ENCODE measurements at places on chromosomes 5 and 9. TPM values are rescaled to one million over a fixed set of nuclear protein-coding genes. Genes with fewer than 3 reads are reported as not detected.

GRCh38 chr5:159262472-159262858 is 625 bp upstream of the UBLCP1 start:
- DNase-seq = no peak

The ORM2 gene
- total RNA-seq = not detected

The OBP2B gene
- not detected for total RNA-seq

DNA sequence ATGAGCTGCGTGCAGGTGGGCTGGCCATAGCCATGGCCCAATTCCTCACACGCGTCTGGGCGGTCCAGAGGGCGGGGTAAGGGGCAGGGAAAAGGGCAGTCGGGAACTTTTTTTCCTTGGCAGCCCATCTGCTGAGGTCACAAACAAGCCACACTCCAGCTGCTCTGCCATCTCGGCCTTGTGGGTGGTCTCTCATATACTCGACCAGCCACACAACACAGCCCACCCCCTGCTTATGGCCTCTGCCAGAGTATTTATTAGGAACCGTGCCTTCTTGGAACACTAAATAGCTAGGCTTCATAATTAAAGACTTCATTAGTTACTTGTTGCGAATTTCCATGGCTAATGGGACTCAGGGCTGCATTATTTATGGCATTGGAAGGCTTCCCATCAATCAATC is 98.5 kb upstream of the LHFPL2 start:
- DNase-seq = no peak

- DNase-seq = no peak
Observed at GRCh38 chr9:94697972-94698581, 28.4 kb upstream of the AOPEP start.

- DNase-seq = no peak
Observed at GRCh38 chr5:169074839-169075238, 226.1 kb downstream of the SLIT3 start.

DNA sequence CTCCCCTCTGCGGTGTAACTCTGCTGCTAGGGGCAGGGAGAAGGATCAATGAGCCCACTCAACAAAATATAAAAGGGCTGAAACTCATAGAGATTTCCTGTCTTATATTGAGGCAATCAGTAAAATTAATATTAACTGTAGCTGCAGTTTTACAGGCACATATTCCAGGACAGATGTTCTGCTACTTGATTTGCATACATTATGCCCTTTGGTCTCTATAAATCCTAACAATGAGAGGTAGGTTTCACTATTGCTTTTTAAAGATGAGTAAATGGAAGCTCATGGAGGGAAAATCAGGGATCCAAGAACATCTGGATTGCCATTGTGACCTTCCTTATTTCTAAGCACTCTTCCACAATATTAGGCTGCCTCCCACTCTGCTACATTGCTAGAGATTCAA is 23.5 kb upstream of the TRIM32 start:
- DNase-seq = no peak

The FBXL17 gene
- total RNA-seq = 3.6 TPM

DNA sequence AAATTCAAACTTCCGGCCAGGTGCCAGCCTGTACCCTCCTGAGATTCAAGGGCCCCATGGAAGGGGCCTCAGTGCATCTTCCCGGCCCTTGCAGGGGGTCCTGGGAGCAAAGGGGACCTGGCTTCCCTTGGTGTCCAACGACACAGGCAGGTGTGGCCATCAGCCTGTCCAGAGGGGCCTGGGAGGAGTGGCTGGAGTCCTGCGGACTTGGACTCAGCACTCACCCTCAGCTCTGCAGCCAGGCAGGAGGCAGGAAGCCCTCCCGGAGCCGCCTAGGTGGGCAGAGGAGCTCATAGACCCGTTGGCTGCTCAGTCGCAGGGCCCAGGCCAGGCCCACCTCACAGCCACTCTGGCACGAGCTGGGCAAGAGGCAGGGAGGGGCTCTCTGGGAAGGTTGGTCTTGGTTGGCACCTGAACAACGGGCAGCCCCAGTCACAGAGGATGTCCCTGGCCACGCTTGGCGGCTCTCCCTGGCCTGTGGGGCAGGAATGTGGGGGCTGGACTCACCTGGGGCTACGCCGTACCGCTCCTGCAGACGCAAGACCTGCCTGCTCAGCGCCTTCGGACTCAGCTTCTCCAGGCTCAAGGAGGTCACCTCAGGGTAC is 53.8 kb upstream of the NRARP start:
- DNase-seq = no peak

The RNF145 gene
- 88.5 TPM for total RNA-seq

- DNase-seq = no peak
Observed at GRCh38 chr9:74117151-74117550, 380.0 kb upstream of the RORB start.

GRCh38 chr5:135038205-135038812 is 4.3 kb upstream of the PITX1 start:
- no peak for DNase-seq

- no peak for DNase-seq
Observed at GRCh38 chr9:131028221-131028884, 19.4 kb downstream of the LAMC3 start.

The CCNJL gene
- not detected for total RNA-seq

DNA sequence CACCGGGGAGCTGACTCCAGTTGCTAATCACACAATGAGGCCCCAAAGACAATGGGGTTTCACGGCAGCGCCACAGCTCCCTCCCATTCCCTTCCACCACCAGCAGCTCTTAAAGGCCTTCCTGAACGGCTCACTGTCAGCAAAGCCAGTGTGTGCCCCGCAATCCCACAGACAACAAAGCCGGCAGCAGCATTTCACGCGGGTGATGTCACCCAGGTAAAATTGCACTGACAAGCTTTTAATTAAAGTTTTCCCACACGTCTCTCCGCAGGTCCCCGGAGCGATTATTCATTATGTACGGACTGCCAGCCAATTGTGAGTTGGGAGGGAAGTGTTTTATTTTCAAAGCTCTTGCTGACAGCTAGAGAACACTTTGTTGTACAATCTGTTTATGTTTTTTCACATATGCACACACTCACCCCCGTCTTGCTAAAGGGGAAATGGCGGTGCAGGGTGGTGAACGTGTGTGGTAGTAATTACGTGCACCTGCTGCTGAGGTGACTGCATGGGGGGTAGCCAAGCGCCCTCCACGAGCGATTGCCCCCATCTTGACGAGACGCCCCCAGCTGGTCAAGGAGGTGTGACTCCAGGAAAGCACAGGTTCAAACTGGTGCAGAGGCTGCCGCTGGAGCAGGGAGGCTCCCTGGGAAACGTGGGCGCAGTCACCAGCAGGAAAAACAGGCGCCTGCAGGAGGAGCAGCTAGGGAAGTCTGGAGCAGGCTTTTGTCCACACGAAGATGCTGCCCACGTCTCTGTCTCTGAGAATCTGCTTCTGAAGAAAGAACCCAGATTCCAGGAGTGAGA is 65.0 kb downstream of the IRX2 start:
- DNase-seq = no peak

DNA sequence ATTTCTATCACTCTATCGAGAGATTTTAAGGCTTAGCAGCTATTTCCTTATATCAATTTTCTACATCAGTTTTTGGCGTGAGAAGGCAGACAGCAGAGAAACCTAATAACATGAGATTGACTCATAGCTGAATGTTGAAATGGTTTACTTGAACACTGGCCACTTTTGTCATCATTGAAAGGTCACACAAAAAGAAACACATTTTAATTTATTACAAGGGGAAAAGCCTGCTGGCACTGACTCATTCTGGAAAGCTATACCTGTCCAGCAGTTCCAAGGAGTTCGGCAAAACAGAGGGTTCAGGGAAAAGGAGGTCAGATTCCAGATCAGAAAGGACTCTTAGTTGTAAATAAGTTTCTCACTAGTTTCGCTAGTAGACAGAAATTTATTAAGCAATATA is 566.4 kb downstream of the DNAH5 start:
- DNase-seq = no peak

- no peak for DNase-seq
Observed at GRCh38 chr5:3828761-3829160, 233.1 kb downstream of the IRX1 start.

GRCh38 chr9:72476617-72477437 is 44.6 kb upstream of the TMC1 start:
- peak; percentile 40 for DNase-seq

GRCh38 chr9:106019039-106019680 is 324.8 kb downstream of the TMEM38B start:
- DNase-seq = no peak

GRCh38 chr5:58294598-58295305 is 165.1 kb downstream of the PLK2 start:
- no peak for DNase-seq

DNA sequence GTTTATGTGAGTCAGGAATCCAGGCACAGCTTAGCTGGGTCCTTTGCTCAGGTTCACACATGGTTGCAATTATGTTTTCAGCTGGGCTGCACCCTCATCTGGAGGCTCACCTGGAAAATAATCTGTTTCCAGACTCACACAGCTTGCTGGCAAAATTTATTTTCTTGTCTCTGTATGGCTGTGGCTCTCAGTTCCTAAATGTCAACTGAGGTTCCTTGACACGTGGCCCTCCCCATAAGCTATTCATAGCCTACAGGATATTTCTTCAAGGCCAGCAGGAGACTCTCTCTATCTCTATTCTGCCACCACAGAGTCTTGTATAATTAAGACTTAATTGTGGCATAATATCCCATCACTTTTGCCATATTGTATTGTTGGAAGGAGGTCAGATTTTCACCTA is 732.0 kb downstream of the CDH18 start:
- DNase-seq = no peak

DNA sequence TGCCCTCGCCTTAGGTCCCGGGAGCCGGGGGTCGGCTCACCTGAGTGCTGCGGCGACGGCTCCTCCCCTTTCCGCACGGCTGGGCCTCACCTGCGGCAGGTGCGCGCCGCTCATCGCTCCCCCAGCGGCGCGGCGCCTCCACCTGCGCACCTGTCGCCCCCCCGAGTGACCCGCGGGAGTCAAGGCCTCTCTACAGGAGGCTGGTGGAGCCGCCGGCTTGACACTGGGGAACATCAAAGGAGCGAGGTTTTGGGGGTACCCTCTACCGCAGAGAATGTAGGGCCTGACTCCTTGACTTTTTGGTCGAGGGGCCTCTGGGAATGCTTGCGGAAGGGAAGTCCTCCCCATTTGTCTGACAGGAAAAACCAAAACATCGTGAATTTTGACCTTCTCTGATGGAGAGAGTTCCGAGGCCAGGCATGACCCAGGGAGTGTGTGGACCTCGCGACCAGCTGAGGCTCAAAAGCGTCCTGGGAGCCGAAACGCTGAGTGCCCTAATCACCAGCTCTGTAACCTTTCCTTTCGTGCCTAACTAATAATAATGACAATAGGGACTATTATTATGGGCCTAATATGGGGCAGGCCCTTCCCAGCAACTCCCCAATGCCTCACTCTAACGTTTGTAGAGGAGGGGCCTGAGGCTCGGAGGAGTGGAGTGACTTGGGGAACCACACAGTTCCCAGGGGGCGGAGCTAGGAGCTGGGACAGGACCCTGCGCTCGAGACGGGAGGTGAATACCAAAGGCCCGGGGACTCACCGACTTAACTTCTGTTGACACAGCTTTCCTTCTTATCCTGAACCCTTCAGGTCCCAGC is 714 bp upstream of the IER5L start:
- DNase-seq = no peak

- peak; percentile 53 for DNase-seq
Observed at GRCh38 chr5:180860273-180860886, 696 bp downstream of the ZFP62 start.

The SLC27A6 gene
- total RNA-seq = not detected

The CIZ1 gene
- total RNA-seq = 91.3 TPM

The SV2C gene
- total RNA-seq = not detected

GRCh38 chr5:172550096-172550765 is 90.8 kb upstream of the NEURL1B start:
- no peak for DNase-seq

DNA sequence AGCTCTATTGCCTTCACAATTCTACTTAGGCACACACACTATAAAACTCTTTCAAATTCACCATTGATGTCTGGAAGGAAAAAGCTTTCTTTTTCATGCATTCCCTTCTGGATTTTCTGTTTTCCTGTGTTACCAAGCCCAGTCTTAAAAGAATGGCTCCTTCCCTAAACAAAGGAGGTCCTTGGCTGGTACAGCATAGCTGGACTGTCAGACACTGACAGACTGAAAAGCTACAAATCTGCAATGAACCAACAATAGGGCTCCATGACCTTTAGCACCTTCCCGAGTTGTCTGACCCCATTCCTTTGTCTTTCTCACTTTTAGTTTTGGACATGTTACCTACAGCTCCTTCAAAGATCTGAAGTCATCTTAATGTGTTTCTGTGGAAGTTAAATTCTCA is 382.5 kb downstream of the TMEM161B start:
- DNase-seq = no peak

The MAP1B gene
- total RNA-seq = 0.27 TPM

- DNase-seq = peak; percentile 18
Observed at GRCh38 chr5:55220433-55221185, 6.5 kb downstream of the MCIDAS start.

- no peak for DNase-seq
Observed at GRCh38 chr5:90325093-90325492, 84.5 kb downstream of the CETN3 start.

DNA sequence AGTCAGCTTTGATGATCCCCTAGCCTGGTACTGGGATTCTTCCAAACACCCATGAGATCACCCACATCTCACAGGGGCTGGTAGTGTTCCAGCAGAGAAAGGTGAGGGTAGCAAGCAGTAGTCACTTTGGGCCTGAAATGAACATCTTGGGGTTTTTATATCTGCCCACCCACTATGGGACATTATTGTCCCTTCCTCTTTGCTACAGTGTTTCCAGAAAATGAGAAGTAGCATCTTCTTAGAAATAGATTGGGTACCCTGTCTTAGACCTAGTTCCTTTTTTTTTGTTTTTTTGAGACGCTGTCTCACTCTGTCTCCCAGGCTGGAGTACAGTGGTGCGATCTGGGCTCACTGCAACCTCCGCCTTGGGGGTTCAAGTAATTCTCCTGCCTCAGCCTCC is 249.2 kb upstream of the ANKRD55 start:
- DNase-seq = no peak

The PCDHA9 gene
- not detected for total RNA-seq

DNA sequence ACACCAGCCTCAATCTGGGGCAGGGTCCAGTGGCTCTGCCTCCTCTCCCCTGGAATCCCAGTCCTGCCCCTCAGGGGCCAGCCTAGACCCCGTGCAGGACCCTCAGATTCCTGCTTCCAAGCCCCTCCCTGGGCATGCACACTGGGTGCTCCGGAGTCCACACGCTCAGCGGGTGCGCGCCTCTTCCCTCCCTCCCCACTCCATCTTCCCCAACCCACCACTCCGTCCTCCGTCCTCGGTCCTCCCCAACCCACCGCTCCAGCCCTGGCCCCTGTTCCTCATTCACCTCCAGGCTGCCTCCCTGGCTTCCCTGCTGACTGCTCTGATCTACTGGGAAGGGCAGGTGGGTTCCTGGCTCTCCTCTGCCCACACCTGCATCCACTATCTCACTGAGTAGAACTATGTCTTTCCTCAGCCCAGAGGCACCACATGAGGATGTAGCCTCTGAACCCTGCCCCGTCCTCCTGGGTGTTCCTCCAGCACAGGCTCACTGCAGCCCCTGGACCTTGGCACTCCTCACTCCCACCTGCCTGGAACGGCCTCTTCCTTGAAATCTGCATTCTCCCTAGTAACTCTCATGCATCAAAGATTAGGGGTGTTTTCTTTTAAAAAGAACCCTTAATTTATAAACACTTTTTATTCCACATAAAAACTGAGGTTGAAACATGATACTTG is 92.8 kb downstream of the CAMSAP1 start:
- no peak for DNase-seq

The CDX1 gene
- not detected for total RNA-seq

- DNase-seq = no peak
Observed at GRCh38 chr9:121268598-121268850, 562 bp downstream of the GSN start.

The ICE1 gene
- total RNA-seq = 35.9 TPM

- DNase-seq = no peak
Observed at GRCh38 chr9:114174876-114175771, 19.8 kb downstream of the COL27A1 start.

The GPR150 gene
- total RNA-seq = 0.52 TPM

The HACD4 gene
- 5.3 TPM for total RNA-seq

The MTX3 gene
- total RNA-seq = 15.6 TPM

The TNFSF15 gene
- 2.4 TPM for total RNA-seq
